ENCODE measurements at places on chromosomes 4 and X. TPM values are rescaled to one million over a fixed set of nuclear protein-coding genes. Genes with fewer than 3 reads are reported as not detected.

GRCh38 chrX:57070185-57070984 lies 51.0 kb downstream of the SPIN2B start:
- DNase-seq: no peak

GRCh38 chrX:40130207-40130606 lies 32.4 kb upstream of the BCOR start:
- DNase-seq: no peak

GRCh38 chrX:109186939-109187338 lies 294.9 kb downstream of the GUCY2F start:
- no peak for DNase-seq

DNA sequence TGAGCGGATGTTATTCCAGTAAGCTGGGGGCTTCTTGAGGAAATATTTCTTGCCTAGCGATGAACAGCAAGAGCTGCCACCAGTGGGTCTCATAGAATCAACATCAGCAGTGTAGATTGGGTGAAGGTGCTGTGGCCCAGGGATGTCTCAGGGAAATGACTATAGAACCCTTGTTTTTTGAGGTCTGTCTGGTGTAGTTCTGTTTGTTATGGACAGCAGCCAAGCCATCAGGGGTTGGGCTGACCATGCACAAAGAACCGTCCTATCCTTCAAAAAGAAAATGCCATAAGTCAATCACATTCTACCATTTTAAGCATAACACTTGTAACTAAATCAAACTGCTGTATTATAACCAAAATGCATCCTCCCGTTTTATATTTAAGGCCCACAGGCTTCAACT lies 17.3 kb upstream of the C1GALT1C1 start:
- DNase-seq: no peak

DNA sequence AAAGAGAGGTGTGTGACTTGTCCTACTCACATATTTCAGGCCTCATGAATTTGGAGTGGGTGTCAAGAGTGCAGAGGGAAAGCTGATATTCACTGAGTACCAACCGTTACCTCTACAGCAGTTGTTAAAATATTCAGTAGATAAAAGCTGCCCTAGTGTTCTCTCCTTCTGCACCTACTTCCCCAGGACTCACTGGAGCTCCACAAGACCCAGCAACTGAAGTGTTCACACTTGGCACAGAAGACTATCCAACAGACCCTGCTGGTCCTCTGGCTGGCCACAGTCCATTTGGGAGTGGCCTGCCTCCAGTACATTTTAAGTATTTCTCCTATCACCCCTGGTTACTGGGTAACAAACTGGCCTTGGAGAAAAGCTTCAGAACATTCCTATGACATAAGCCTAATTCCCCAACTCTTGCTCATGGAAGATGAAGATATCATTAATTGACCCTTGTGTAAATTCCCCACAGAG lies 70.8 kb downstream of the PPARGC1A start:
- DNase-seq: no peak

GRCh38 chr4:32196950-32197688 lies 1477.0 kb downstream of the PCDH7 start:
- DNase-seq: no peak

DNA sequence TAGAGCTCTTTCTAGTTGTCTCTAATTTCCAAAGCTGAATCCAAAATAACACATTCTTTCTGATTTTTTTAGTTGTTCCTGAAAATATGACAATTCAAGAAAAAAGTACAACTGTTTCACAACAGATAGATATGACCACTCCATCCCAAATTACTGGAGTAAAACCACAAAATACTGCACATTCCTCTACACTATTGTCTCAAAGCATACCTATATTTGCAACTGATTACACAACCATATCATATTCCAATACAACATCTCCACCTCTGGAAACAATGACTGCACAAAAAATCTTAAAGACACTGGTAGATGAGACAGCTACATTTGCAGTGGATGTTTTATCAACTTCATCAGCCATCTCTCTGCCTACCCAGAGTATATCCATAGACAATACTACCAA lies 43.6 kb downstream of the ADGRG4 start:
- DNase-seq: no peak

- DNase-seq: no peak
Observed at GRCh38 chrX:46812445-46812844, 24.4 kb upstream of the RP2 start.

GRCh38 chrX:86149119-86149518 lies 868 bp downstream of the DACH2 start:
- DNase-seq: no peak

- DNase-seq: no peak
Observed at GRCh38 chr4:925771-926500, 6.2 kb downstream of the GAK start.

- DNase-seq: no peak
Observed at GRCh38 chr4:102809691-102810090, 17.7 kb downstream of the UBE2D3 start.

DNA sequence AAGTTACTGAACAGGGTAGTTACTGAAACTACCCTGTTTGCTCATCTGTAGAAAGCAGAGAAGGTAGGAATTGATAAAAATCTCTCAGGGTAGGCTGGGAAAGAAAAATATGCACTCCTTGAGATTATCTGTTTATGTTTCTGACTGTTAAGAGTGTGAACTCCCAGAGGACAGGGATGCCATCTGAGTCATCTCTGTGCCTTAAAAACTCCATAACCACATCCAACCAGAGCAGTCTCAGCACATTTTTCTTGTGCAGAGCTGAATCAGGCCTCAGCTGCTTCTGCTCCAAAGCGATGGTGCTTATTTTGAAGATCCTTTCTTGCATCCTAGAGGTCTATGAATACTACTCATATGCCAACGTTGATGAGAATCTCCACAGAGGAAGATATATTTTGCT lies 9.9 kb downstream of the CENPVL3 start:
- no peak for DNase-seq

DNA sequence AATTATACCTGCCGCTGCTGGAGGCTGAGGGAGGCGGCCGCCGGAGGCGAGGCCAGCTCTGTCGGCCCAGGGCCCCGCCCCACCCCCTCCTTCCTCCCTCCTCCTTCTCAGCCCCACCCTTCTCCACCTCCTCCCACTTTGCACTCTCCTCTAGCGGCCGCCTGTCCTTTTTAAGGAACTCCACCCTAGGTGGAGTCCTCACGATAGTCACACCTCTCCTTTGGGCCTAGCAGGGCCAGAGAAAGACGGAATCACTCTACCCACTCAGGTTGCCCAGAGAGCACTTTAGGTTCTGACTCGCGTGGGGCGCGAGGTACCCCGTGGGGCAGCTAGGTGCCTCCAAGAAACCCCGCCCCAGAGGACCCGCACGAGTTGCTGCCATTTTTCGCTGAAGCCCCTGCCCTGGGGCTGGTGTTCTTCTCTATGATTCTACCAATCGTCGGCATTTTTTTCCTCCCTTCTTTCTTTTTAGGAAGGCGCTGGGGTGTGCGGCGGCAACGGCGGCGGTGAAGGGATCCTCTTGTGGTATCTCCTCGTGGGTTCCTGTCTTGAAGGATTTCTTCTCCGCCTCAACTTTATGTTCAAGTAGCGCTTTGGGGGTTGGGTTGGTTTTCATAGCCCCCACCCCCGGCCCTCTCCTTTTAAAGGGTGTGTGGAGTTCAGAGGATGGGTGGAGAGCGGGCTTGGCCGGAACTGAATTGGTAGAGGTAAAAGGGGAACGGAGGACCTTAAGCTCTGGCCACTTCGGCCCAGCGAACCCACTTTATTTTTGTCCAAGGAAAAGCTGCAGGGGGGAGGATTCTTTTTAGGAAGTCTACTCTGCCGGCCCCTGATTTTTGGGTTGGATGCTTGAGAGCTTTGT lies at the start of gene KLF8:
Gene KLF8, plus strand, starts transcription at position 136 of the 862 bp plus-strand sequence. CDS start 979 bp downstream, outside the sequence.
- peak; percentile 52 for DNase-seq

- peak; percentile 74 for DNase-seq
Observed at GRCh38 chr4:38160487-38161207, 200.4 kb downstream of the PTTG2 start.

DNA sequence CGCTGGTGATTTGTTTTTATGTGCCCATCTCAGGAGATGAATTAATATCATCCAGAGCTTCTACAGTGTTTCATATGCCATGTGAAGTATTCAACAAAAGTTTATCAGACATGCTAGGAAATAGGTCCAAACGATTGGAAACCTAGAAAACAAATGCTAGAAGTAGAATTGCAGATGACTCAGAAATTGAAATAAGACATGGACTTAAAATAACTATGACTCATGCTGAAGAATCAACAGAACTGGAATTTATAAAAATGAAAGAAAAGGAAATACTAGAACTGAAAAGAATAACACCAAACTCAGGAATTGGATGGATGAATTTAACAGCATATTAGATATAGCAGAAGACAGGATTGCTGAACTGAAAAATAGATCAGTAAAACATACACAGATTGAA lies 172.7 kb upstream of the GIMD1 start:
- no peak for DNase-seq

- no peak for DNase-seq
Observed at GRCh38 chrX:137566746-137567679, 1.1 kb downstream of the ZIC3 start.

DNA sequence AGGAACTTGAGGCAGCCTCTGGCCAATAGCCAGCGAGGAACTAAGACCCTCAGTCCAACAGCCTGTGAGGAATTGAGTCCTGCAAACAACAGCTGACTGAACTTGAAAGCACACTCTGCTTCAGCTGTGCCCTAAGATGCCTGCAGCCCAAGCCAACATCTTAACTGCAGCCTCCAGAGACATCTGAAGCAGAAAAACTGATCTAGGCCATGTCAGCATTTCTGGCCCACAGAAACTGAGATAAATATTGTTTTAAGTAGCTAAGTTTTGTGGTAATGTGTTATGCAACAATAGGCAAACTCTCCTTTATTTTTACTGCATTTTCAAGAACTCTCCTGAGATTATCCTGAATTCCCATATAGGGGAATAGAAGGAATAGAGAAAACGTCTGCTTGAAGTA lies 24.4 kb upstream of the PIGA start:
- DNase-seq: no peak

- peak; percentile 98 for DNase-seq
Observed at GRCh38 chr4:68349649-68350360, at the start of gene YTHDC1. Gene YTHDC1 (minus strand): TSS chr4:68350090. CDS start chr4:68349753, 337 bp downstream.

- no peak for DNase-seq
Observed at GRCh38 chr4:65653740-65654361, 16.4 kb downstream of the EPHA5 start.

DNA sequence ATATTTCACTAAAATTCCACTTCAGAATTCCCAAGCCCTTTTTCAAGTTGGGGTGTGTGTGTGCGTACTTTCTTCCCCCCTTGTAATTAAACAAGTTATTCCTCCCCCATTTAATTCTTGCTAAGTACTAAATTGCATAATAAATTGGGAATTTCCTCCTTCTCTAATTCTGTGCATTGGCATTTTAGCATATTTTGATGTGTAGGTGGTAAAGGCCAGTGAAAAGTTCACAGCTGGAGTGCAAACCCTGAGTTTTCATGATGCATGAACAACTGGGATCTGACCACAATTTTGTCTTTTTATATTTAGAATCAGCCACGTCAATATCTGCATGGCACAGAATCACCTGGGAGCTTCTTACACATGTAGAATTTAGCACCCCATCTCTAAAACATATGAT lies 18.5 kb downstream of the ANXA3 start:
- no peak for DNase-seq

DNA sequence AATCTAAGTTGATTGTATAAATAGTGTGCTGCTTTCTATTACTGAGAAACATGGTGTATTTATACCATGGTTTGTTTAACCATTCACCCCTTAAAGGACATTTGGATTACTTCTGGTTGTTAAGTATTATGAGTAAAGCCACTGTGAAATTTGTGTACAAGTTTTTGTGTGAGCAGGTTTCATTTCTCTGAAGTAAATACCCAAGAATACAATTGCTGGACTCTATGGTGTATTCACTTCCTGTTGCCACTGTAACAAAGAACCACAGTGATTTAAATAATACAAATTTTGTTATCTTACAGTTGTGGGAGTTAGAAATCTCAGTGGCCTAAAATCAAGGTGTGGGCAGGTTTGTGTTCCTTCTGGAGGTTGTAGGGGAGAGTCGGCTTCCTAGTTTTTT lies 869.6 kb downstream of the CCSER1 start:
- no peak for DNase-seq

DNA sequence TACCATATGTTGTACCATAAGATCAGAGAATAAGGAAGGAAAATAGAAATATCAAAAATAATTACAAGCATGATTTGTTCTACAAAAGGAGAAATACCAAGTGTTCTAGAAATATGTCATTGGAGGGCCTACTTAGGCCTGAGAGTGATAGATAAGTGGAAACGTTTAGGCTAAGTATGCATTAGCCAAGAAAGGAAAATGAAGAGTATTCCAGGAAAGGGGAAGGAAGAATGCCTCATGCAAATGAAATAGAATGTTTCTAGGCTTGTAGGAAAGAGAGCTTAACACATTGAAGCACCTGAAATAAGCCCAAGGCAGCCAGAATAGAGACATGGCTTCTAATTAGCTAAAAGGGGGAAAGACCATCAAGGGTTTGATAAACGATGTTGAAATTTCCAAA lies 595.7 kb upstream of the ATOH1 start:
- DNase-seq: no peak

DNA sequence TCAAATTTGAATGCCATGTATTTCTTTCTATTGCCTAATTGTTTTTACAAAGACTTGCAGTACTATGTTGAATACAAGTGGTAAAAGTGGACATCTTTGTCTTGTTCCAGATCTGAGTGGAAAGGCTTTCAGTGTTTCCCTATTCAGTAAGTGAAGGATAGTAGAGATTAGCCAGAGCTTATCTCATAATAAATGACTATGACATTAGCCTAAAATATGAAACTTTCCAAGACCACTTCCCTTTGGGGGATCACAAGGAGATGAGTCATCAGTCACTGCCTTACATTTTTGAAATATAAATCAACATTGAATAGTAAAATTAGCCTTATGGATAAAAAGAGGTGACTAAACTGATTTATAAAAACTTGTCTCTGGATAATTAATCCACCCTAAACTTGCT lies 554.1 kb upstream of the MAGEB2 start:
- no peak for DNase-seq

DNA sequence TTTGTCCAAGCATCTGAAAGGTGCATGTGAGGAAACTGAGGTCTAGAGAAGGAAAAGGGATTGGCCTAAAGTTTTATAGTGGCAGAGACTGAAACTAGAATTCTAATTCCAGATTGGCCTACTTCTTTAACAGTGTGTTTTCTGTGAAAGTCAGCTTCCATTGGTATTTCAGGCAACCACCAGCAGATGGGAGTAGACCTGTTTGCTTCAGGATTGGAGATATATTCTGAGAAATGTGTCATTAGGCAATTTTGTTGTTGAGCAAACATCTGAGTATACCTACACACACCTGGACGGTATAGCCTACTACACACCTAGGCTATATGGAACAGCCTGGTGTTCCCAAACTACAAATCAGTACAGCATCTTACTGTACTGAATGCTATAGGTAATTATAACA lies 207.3 kb upstream of the RADX start:
- DNase-seq: no peak

GRCh38 chr4:154559494-154560418 lies 3.1 kb upstream of the FGB start:
- DNase-seq: no peak

Gene TMEM128
- 12.4 TPM for total RNA-seq

Gene SMPX
- not detected for total RNA-seq

Gene RXFP1
- total RNA-seq: not detected

Gene CDKL2
- total RNA-seq: 1.5 TPM

Gene SSX5
- not detected for total RNA-seq

Gene COX7B2
- total RNA-seq: not detected

Gene SLC9A7
- 19.0 TPM for total RNA-seq

Gene VSIG1
- total RNA-seq: 0.64 TPM

Gene PDLIM5
- 21.7 TPM for total RNA-seq

Gene MGAT4D
- total RNA-seq: not detected

Gene NAT8L
- total RNA-seq: 0.40 TPM

Gene WDFY3
- total RNA-seq: 0.09 TPM

Gene ARHGAP4
- 300 TPM for total RNA-seq

Gene ZNF41
- total RNA-seq: 9.5 TPM

Gene FAM9B
- not detected for total RNA-seq

Gene SRPX2
- not detected for total RNA-seq

Gene CPXCR1
- not detected for total RNA-seq
